KG1 (cell line): ENCODE measurements at places on chromosomes 13 and 19.

DNA sequence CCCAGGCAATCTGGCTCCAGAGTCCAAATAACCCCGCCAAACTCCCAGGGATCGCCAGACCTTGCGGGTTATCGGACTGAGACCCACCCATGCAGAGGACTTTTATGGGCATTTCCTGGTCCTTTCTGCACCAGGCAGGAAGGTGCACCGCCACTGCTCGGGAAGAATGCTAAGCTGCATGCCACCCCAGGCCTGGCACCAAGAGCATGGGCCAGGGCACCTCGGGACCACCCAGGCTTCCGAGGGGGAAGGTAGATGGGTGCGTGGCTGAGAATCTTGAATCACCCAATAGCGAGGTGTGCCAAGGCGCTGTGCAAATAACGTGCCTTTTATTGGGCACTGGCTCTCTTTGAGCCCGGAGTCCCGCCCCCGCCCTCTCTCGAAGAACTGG, 422 bp upstream of the ZNF575 start:
- no peak for DNase-seq

- DNase-seq = no peak
These were observed 40.9 kb downstream of the GNG7 start for GRCh38 chr19:2661615-2662014.

- no peak for DNase-seq
These were observed 174.6 kb downstream of the COL4A1 start for GRCh38 chr13:110132225-110132982.

GRCh38 chr19:4523306-4524110, 5.2 kb upstream of the PLIN4 start:
- DNase-seq = peak; percentile 32

- DNase-seq = no peak
These were observed 829 bp upstream of the ATCAY start for GRCh38 chr19:3879656-3880055.
